ENCODE measurements at places on chromosomes 1 and 21.
A peak's percentile ranks its signal among the peaks of the same experiment; 100 is the strongest.

DNA sequence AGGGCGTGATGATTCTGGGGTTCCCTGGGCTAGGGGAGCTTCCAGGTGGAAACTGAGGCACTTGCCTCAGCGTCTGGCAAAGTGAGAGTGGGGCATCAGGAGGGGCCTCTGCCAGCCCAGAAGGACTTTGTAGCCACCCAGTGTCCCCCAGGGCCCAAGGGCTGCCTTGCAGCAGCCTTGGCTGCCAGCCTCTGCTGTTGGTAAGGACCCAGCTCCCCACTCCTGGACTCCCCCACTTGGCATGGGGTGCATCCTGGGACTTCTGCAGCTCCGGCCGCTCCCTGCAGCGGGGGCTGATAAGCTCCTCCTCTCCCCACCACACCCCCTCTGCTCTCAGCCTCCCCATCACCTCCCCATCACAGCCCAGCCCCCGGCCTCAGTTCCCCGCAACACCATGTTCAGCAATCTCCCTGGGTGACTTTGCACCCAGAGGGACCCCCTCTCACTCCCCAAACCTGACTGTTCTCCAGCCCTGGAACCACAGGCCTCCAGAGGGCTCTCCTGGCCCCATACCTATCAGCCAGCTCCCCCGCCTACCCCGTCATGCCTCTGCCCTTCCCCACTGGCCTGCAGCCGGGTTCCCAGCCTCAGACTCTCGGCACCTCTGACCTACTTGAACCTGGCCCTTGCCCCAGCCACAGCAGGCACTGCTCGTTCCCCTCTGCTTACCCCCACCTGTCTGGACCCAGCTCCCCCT, 113.0 kb downstream of the CRYAA start:
- H3K27me3 ChIP-seq, result no peaks in the 10 kb centered on the region
- no peak overlapping the region for H3K27ac ChIP-seq
- no peaks in the 10 kb centered on the region for H3K4me1 ChIP-seq
- DNase-seq, result no peak

GRCh38 chr1:181257117-181257516, 168.6 kb downstream of the IER5 start:
- no peaks in the 10 kb centered on the region for H3K36me3 ChIP-seq
- H3K4me1 ChIP-seq, result no peaks in the 10 kb centered on the region
- DNase-seq, result no peak
- H3K4me3 ChIP-seq, result no peak overlapping the region
- no peaks in the 10 kb centered on the region for H3K27me3 ChIP-seq
- H3K27ac ChIP-seq, result no peak overlapping the region

GRCh38 chr1:155313261-155313660, 4.6 kb downstream of the FDPS start:
- no peak for DNase-seq
- H3K27ac ChIP-seq, result no peak overlapping the region
- peaks cover 5% of the 10 kb centered on the region for H3K4me1 ChIP-seq
- H3K27me3 ChIP-seq, result no peaks in the 10 kb centered on the region
- no peaks in the 10 kb centered on the region for H3K36me3 ChIP-seq

- DNase-seq, result no peak
- H3K36me3 ChIP-seq, result no peaks in the 10 kb centered on the region
- H3K27me3 ChIP-seq, result no peaks in the 10 kb centered on the region
These were observed 35.3 kb upstream of the FCER1A start for GRCh38 chr1:159266832-159267231.

DNA sequence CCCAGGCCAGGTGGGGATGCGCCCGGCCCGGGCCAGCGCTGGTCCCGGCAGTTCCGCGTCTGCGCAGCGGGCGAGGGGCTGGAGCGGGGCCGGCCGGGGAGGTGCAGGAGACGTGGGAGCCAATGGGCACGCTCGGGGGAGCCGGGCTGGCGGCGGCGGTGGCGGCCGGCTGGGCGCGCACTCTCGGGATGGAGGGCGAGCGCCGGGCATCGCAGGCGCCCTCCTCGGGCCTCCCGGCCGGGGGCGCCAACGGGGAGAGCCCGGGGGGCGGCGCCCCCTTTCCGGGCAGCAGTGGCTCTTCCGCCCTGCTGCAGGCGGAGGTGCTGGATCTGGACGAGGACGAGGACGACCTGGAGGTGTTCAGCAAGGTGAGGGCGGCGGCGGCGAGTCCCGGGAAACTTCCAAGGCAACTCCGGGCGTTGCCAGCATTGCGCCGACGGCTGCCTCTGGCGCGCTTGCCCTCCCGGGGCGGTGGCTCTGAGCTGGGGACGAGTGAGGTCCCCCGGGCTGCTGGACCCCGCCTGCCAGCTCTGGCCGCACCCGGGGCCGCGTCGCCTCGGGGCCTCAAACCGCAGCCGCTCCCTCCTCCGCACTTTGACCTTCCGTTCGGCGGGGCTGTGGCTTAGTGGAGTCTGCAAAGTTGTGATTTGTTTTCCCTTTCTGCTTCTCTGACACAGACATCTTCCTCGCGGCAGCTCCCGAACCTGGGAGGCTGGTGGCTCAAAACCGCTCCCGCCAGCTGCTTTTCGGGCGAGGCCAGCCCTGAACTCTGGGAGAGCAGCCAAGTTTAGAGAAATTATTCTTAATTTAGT, at the start of gene SNX7:
Gene SNX7, plus strand, starts transcription at position 178 of the 812 bp plus-strand sequence. Its CDS starts 11 bp downstream, at position 189.
- peak within 1 kb of the TSS; percentile 69 for H3K27ac ChIP-seq
- H3K27me3 ChIP-seq, result no peaks in the 10 kb centered on the region
- H3K4me1 ChIP-seq, result peaks cover 4% of the 10 kb centered on the region
- DNase-seq, result peak; percentile 73
- H3K36me3 ChIP-seq, result no peaks in the 10 kb centered on the region

GRCh38 chr1:45554198-45554597, 3.6 kb downstream of the AKR1A1 start:
- DNase-seq, result no peak
- H3K27ac ChIP-seq, result no peak overlapping the region
- H3K36me3 ChIP-seq, result no peaks in the 10 kb centered on the region
- H3K4me3 ChIP-seq, result no peak overlapping the region
- no peaks in the 10 kb centered on the region for H3K27me3 ChIP-seq

DNA sequence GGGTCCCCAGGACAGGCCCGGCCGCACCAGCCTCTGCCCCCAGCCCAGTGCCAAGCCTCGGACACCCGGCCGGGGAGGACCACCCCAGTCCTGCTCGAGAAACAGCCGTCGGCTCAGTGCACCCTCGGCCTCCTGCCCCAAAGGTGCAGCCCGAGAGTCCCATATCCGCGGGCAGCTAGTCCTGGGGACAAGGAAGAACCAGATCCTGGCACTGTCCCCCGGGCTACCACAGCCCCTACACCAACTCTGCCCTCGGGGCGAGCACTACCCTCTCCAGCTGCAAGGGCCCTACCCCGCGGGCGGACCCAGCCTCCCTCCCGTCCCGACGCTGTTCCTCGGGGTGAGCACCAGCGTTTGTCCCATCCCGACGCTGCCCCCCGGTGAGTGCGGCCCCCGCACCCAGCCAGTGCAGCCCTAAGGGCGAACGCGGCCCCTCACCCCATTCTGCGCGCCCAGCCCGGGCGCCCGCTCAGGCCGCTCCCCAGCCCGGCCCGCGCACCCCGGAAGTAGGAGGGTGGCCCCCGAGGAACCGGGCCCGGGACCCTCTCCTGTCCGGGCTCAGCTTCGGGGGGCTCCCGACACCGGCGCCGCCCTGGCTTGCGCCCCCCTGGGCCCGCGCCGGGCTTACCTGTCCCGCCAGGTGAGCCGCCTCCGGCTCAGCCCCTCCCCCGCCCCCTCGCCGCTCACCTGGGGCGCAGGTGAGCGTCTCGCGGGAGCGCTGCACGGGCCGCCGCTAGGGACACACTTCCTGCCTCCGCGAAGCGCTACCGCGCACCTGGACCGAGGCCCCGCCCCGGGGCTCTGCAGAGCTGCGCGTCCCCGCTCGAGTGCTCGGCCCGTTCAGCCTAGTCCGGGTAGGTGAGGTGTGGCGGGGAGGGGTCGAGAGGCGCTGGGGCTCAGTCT, at the start of gene KDF1:
Gene KDF1, minus strand, starts transcription at position 747 of the 903 bp plus-strand sequence. CDS start 8,088 bp downstream, outside the sequence.
- peaks cover 4% of the 10 kb centered on the region for H3K4me1 ChIP-seq
- H3K4me3 ChIP-seq, result peak within 1 kb of the TSS; percentile 24
- no peaks in the 10 kb centered on the region for H3K27me3 ChIP-seq
- H3K27ac ChIP-seq, result no peak within 1 kb of the TSS
- no peaks in the 10 kb centered on the region for H3K36me3 ChIP-seq

DNA sequence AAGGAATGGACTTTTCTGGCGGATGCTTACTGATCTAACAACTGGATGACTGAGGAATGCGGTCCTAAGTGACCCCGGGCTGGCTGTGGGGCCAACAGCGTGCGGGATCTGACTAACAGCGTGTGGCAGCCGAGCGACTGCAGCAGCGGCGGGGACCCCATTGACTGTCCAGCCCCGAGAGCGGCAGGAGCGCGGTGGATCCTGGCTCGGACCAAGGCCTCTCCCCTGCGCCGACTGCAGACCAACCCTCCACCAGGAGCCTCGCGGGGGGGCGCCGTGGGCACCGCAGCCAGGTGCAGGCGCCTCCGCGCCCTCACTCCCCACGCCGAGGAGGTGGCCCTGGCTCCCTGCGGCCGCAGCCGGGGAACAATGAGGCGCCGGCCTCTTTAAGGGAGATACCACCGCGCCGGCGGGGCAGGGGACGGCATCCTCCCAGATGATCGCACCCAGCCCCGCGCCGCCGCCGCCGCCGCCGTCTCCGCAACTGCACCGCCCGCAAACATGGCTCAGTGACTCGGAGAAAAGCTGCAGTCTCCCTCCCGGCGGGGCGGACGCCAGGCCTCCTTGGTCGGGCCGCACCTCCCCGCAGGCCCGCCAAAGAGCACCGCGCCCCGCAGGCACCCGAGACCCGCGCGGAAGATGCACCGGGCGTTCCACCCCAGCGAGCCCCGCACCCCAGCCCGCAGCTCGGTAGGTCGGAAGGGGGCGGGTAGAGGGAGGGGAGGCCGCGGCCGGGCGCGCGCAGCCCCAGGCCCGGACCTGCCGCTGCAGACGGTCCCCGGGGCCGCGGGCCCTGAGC, 694 bp upstream of the PDIK1L start:
- H3K4me3 ChIP-seq, result peak overlapping the region; percentile 91
- no peaks in the 10 kb centered on the region for H3K27me3 ChIP-seq
- peak; percentile 75 for DNase-seq
- H3K36me3 ChIP-seq, result no peaks in the 10 kb centered on the region
- peaks cover 2% of the 10 kb centered on the region for H3K4me1 ChIP-seq
- peak overlapping the region; percentile 50 for H3K27ac ChIP-seq

DNA sequence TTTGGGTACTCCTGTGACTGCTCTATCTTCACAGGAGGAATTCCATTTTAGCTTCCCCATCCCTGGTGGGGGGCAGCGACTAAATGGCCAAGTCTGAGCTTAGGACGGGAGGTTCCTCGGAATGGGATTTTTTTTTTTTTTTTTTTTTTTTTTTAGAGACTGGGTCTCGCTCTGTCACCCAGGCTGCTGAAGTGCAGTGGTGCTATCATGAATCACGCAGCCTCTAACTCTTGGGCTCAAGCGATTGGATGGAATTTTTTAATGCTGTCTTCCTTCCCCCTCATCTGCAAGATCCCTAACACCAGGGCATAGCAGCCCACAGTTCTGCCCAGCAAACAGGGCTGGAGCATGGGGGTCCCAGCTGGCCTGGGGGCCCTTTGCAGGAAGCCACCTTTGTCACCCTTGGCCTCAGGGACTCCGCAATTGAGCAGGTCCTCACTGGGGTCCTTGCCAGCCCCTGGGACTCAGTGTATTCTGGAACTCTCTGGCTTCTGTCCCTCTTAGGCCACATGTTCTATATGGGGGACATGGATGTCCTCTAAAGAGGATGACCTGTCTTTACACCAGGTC, 13.1 kb upstream of the EDN2 start:
- no peak for DNase-seq
- H3K4me3 ChIP-seq, result no peak overlapping the region
- no peaks in the 10 kb centered on the region for H3K27me3 ChIP-seq
- H3K36me3 ChIP-seq, result no peaks in the 10 kb centered on the region

GRCh38 chr21:32930673-32931072, 95.1 kb upstream of the OLIG2 start:
- no peaks in the 10 kb centered on the region for H3K4me1 ChIP-seq
- no peak overlapping the region for H3K4me3 ChIP-seq
- H3K36me3 ChIP-seq, result no peaks in the 10 kb centered on the region
- no peak for DNase-seq
- H3K27ac ChIP-seq, result no peak overlapping the region

GRCh38 chr1:52424231-52424636, 19.8 kb downstream of the PRPF38A start:
- no peak overlapping the region for H3K4me3 ChIP-seq
- H3K27ac ChIP-seq, result no peak overlapping the region
- no peak for DNase-seq
- H3K4me1 ChIP-seq, result no peaks in the 10 kb centered on the region
- H3K36me3 ChIP-seq, result no peaks in the 10 kb centered on the region

- no peak for DNase-seq
- H3K4me3 ChIP-seq, result no peak overlapping the region
- no peaks in the 10 kb centered on the region for H3K36me3 ChIP-seq
- H3K4me1 ChIP-seq, result no peaks in the 10 kb centered on the region
These were observed 34.5 kb downstream of the SPATA21 start for GRCh38 chr1:16402742-16403141.

DNA sequence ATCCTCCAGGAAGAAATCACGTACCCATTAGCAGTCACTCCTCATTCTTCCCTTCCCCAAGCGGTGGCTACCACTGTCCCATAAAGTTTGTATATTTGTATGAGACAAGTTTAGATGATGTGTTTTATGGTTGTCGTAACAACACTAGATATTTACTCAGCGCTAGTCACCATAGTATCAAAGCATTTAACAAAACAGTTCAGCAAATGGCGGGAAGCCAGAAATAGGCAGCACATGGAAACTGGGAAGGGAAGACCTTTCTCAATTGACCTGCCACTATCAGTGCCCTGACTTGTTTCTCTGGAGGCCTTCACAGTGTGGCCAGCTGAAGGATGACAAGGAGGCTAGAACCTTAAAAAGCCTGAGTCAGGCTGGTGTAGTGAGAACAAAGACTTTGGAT, 31.1 kb downstream of the CNST start:
- DNase-seq, result no peak
- no peaks in the 10 kb centered on the region for H3K36me3 ChIP-seq
- peaks cover 3% of the 10 kb centered on the region for H3K4me1 ChIP-seq
- H3K4me3 ChIP-seq, result no peak overlapping the region
